ENCODE measurements at places on chromosomes 7 and 10.

- DNase-seq = no peak
These were observed 29.6 kb downstream of the STAM start for GRCh38 chr10:17673471-17674061.

GRCh38 chr10:97633921-97634320 lies 621 bp upstream of the MORN4 start:
- DNase-seq = no peak

DNA sequence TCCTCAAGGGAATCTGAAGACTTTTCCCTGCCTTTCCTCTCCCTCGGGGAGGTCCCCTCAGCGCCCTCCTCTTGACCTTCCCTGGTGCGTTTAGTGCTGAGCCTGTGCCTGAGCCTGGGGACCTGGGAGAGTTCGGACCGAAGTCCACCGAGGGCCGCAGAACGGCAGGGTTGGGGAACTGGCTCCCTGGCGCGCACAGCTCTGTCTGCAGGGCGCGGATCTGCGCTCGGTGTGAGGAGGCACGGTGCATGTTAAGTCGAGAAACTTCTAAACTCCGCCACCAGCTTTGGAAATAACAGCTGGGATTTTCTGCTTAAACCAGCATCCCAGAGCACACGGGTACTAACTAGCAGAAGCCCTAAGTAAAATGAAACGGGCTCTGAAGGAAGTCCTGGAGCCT lies 44.2 kb upstream of the SLC29A4 start:
- DNase-seq = no peak

DNA sequence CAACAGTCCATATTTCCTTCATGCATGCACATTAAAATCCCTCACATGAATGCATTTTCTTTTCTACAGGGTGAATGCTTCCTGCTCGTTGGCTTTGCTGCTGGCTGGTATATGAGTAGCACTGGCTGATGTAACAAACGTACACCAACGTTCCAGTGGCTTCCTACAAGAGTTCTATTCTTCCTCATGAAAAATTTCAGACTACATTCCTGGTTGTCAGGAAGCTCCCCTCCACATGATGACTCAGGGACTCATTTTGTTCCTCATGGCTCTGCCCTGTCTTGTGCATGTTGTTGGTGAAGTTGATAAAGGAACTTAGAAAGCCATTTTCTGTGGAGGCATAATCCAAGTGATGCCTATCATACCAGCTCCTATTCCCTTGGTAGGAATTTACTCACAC lies 470.7 kb upstream of the KLF6 start:
- DNase-seq = no peak

- DNase-seq = no peak
These were observed 12.1 kb downstream of the ABCA13 start for GRCh38 chr7:48183370-48183743.

DNA sequence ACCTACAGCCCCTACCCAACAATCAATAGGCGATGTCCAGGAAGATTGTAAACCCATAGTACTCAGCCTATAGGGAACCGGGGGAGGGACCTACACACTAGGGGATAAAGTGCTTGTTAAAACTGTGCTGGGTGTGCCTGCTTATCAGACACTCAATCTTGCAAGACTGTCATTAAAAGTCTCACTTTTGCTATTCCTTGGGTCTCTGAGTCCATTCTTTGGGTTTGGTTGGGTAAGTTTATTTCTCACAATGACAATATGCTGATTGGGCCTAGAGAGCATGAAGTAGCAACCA lies 45.6 kb downstream of the PTPRE start:
- no peak for DNase-seq

DNA sequence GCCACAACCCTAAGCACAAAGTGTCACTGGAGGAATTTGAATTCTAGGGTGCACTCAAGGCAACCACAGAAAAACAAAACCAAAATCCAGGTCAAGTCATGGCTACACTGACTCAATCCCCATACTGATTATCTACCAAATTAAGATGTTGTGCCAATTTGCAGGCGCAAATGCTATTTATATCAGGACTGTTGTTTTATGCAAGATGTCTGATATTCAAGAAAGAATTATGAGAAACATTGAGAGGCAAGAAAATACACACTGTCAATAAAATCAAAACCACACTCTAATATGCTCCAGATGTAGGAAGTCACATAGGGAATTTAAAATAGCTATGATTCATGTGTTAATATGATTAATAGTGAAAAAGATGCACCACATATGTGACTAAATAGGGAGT lies 141.3 kb upstream of the MINDY3 start:
- no peak for DNase-seq

DNA sequence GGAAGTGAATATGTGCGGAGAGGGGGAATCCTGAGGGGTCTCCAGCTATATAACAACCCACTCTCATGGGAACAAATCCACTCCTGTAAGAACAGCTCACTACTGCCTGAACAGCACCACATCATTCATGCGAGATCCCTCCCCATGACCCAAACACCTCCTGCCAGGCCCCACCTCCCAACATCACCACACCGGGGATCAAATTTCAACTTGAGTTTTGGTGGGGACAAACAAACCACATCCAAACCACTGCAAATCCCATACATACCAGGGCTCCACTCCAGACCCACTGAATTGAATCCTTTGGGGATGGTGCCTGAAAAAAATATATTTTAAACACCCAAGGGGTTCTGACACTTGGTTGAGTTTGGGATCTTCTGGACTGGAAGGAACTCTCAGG lies 181.5 kb upstream of the PLXNA4 start:
- no peak for DNase-seq

DNA sequence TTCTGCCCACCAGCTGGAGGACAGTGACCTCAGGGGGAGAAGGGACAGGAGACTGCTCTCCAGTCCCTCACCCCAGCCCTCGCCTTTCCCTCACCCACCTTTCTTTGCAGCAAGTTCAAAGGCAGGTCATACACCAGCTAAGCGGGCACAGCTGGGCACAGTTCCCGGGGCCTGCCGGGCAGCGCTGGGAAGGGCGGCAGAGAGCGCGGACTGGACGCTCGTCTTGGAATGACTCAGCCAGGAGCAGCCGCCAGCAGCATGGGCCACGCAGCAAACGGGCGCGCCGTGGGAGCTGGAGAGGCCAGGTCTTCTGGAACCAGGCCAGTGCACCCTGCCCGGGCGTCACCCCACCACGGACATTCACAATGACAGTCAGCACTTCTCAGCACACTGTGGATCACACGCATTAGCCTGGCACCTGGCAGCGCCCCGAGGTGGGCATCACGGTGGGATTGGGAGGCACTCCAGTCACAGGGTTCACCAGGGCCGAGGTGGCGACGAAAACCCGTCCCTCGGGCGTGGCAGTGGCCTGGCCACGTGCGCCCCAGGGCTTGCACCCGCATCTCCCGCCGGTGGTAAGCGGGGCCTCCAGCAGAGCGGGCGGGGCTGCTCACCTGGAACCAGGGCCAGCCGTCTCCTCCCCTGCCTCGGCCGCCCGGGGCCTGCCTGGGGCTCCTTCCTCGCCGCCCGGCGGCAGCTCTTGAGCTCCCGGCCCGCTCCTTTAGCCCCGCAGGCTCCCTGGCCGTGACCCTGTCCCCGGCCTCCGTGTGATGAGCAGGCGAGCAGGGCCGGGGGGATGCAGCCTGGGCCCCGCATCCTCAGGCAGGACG lies 29.0 kb upstream of the WDFY4 start:
- DNase-seq = no peak

- DNase-seq = no peak
These were observed 44.9 kb downstream of the PPP1R3C start for GRCh38 chr10:91587710-91588638.

GRCh38 chr10:53700278-53700677 lies 927.7 kb upstream of the MBL2 start:
- DNase-seq = no peak

GRCh38 chr10:27503498-27504006 lies 552 bp upstream of the RAB18 start:
- no peak for DNase-seq

Measured in stimulated activated CD4-positive, alpha-beta T cell treated with anti-CD3 and anti-CD28 coated beads, Interleukin-1b, Interleukin-23, amount 100 ng/mL, for 1 hour (primary cell).